Cardiac muscle cell (in vitro differentiated cells and primary cell): ENCODE measurements at places on chromosomes 2 and 18.
A peak's percentile ranks its signal among the peaks of the same experiment; 100 is the strongest.

- H3K4me1 ChIP-seq, result peaks cover 18% of the 10 kb centered on the region
- no peak overlapping the region for H3K4me3 ChIP-seq
- DNase-seq, result peak; percentile 51
Measured at GRCh38 chr2:172480301-172481218, 53.2 kb downstream of the ITGA6 start.

DNA sequence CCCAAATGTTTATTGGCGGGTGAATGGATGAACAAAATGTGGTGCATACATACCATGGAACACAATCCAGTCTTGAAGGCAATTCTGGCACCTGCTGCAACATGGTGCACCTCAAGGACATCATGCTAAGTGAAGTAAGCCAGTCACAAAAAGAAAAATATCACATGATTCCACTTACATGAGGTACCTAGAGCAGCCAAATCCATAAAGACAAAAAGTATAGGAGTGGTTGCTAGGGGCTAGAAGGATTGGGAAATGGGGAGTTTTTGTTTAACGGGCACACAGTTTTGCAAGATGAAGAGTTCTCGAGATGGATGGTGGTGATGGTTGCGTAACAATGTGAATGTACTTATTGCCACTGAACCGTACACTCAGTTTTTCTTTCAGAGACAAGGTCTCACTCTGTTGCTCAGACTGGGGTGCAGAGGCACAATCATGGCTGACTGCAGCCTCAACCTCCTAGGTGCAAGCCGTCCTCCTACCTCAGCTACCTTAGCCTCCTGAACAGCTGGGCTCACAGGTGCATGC is 90.9 kb upstream of the CERS6 start:
- no peaks in the 10 kb centered on the region for H3K27me3 ChIP-seq
- H3K27ac ChIP-seq, result no peak overlapping the region

GRCh38 chr2:222753251-222753824 is 81.9 kb downstream of the MOGAT1 start:
- no peak overlapping the region for H3K4me3 ChIP-seq
- no peaks in the 10 kb centered on the region for H3K27me3 ChIP-seq
- H3K4me1 ChIP-seq, result peaks cover 23% of the 10 kb centered on the region
- no peaks in the 10 kb centered on the region for H3K36me3 ChIP-seq
- DNase-seq, result peak; percentile 50
- H3K27ac ChIP-seq, result peak overlapping the region; percentile 86

DNA sequence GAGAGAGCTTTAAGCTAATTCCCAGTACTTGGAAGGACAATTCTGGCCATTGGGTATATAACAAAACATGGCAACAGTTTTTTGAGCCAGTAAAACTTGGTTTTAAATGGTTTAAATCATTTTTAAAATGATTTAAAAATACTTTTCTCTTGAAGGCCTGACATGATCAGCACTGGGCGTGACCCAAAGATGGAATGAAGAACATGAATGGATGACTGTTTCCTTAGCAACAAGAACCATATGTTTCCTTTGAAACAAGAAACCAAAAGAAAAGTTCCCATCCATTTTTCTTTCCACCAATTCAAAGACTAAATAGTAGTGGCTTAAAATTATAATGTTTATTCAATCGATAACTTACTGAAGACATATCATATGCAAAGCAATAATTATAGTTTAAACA is 348.3 kb upstream of the FIGN start:
- H3K4me1 ChIP-seq, result no peaks in the 10 kb centered on the region
- no peaks in the 10 kb centered on the region for H3K36me3 ChIP-seq
- H3K27ac ChIP-seq, result no peak overlapping the region
- no peak for DNase-seq
- H3K27me3 ChIP-seq, result no peaks in the 10 kb centered on the region
